ENCODE measurements at places on chromosomes 6 and 20.

- DNase-seq = no peak
Measured at GRCh38 chr6:6919173-6919572, 188.6 kb upstream of the RREB1 start.

DNA sequence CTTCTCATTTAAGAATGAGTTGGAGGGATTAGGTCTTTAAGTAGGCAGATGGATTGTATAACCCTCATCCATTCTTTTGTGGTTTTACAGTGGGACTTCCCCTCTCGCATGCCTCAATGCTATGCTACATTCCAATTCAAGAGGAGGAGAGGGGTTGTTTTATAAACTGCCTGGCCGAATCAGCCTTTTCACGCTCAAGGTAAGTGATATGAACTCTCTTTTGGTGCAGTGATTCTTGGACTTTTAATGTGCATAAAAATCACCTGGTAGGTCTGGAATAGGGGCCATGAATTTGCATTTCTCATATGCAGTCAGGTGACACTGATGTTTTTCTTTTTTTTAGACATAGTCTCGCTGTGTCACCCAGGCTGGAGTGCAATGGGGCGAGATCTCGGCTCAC, 10.8 kb downstream of the ASXL1 start:
- DNase-seq = no peak

DNA sequence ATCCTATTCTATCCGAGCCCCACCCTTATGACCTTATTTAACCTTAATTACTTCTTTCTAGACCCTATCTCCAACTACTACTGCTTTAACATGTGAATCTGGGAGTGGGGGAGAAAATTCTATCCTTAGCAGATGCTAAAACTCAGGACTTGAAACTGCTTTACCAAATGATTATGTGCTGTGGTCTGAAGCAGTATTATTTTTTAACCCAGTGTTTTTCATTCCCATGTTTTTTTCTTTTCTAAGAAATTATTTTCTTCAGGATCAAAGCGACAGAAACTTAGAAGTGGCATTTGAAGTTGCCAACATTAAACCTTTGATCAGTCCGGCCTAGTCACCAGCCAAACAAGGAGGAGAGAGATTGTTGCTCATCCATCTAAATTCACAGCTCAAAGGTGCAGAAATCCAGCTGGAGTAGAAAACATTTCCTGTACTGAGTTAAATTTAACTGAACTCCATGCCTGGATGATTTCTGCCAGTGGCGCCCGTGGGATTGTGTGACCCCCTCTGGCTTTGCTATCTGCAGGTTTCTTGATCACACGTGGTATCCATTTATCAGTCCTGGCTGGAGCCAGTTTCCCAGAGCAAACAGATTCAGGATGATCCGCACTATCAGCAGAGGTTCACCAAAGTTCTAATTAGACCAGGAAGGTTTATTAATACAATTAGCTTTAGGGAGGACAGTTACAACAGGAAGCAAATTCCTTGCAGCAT, 300.5 kb downstream of the PLCB1 start:
- no peak for DNase-seq

GRCh38 chr6:150601439-150601838, 1.8 kb downstream of the PLEKHG1 start:
- no peak for DNase-seq

- DNase-seq = no peak
Measured at GRCh38 chr6:125379174-125379573, 77.4 kb upstream of the HDDC2 start.

DNA sequence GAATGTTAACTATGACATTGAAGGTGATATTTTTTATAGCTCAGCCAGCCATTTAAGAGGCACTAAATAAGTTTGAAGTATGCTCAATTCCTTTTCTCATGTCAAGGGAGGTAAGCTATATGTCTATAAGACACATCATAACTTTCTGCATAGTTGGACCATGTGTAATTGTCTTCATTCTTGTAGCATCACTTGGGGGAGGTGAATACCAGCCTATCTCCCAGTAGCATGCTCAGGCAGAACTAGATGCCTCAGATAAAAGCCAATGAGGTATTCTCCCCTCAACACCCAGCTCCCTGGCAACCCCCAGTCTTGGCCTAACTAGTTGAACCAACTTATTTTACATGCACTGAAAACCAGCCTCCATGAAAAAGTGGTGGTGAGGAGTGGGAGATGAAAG, 158.3 kb upstream of the JAG1 start:
- no peak for DNase-seq

- DNase-seq = peak; percentile 4
Measured at GRCh38 chr6:75830959-75831885, 82.2 kb downstream of the MYO6 start.

GRCh38 chr6:163291622-163292021, 122.9 kb upstream of the QKI start:
- DNase-seq = no peak

GRCh38 chr6:147132889-147133288, 71.3 kb upstream of the STXBP5 start:
- no peak for DNase-seq

DNA sequence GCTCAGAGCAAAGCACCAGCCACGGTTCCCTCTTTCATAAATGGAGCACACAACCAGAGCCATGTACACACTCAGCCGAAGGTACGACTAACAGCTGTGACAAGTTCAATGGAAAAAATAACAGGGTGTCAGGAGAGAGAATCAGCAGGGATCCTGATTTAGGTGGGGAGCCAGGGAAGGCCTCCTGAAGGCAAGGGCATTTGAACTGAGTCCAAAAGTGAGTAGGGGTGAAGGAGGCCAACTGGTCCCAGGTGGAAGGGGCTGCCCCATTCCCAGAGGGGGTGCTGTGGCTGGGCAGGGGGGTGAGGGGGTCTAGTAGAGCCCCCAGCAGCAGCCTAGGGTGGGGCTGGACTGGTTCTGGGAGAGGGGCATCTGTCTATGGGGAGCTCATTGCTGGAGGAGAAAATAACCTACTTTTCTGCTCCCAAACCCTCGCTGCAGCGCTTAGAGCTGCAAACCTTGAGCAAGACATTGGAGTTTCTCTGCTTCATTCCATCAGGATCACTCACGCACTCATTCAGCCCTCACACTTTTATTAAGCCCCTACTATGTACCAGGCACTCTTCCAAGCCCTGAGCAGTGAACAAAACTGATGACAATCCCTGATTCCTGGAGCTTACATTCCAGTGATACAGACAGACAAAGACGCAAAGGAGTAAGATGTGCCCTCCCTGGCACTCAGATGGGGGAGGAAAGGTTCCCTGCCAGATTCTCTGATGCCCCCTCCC, 113.5 kb downstream of the TOX2 start:
- no peak for DNase-seq

- no peak for DNase-seq
Measured at GRCh38 chr6:170037541-170038250, 253.2 kb downstream of the DLL1 start.

DNA sequence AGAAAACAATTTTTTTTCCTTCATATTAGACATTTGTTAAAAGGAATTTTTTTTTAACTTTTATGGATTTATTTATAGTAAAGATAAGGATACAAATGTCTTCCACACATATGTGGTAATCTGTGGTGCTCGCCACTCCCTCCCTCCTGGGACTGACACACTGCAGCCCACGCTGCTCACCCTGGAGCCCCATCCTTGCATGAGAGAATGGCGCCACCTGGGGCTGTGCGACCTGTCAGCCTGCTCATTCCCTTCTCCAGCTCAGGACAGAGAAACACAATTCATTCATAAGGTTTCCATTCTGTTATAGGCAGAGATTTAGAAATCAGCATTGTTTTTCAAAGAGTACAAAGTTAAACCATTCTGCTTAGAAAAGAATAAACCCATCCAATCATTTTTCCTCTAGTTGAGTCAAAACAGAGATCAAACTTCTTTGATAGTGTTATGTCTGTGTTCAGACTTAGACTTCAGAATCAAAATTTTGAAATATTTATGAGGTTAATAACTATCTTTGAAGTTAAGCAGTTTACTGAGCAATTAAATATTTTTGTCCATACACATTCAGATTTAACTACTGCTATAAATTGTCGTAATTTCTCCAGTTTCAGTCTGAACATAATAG, 42.8 kb upstream of the DYNLRB1 start:
- DNase-seq = peak; percentile 55

DNA sequence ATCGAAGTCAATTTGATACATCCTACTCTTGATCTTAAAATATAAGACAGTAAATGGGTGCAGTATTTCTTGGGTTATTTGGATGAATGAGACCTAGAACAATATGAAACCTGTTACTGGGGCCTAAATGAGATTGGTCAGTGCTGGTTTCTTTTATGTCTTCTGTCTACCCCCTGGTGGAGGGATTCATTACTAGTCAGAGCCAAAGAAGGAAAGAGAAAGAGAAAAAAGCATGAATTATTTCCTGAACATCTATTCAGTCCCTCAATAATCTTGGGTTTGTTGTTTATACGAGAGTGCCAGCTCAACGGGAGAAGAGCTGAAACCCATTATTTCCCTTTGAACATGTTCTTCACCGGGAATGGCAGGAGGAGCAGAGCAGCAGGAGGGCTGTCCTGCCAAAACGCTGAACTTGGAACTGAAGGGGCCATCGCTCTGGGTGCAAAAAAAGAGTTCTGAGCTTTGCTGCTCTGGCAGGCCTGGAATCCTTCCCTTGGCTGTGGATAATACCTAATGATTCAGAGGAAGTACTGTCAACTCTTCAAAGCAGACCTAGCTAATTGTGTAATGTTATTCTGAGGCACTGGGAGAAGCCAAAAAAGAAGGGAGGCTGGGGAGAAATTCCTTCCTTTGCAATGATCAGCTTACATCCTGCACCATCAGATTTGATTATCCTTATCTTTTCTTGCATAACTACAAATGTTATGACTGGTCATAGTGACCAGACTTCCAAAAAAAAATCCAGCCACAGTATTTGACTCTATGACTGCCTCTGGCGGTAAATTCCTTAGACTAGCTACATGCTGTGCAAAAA, 72.0 kb downstream of the BLOC1S5 start:
- no peak for DNase-seq

DNA sequence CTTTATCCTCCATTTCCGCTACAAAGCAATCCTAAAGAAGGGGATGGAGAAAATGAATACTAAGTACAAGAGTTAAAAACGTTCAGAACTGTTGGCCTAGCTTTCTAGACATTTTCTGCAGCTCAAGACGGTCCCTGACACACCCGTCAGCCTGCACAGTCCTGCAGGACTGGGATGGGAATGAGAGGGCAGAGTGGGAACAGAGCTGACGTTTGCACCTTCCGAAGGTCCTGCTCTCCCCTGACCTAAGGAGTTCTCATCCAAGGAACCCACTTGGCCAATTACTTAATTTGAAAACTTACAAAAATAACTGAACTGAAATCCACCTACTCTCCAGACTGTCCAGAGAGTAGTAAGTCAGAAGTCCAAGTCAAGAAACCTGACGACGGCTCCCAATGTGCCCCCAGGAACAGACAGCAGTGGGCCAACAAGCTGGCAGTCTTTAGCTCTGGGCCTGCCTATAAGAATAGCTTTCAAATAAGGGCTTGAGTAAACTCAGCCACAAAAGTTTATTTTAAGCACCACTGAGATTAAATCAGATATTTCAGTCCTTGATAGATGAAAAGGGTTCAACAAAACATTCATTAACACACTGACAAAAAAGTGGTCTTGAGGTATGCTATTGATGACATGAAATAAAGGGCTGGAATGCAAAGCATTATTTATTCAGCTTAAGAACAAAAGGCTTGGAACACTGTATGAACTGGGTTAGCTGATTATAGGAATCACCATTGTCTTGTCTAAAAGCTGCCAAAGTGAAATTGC, 76.8 kb downstream of the CNKSR3 start:
- DNase-seq = no peak

DNA sequence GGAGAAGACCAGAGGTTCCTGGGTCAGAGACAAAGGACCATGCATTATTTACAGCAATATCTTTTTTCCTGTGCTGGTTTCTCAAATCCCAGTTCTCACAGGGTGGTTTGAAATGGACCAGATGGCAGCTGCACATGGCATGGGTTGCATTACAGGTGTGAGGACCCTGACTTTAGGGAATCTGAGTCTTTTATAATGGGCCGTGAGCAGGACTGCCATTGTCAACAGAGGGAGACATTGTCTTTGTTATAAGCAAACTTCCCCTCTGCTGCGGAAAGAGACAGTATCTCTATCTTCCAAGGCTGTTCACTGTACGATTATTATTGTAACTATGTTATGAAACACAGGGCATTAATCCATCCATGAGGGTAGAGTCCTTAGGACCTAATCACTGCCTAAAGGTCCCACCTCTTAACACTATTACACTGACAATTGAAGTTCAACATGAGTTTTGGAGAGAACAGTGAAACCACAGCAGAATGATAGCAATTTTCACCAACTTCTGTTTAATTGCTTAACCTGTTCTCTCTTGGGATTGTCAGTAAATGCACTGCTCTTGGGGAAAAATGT, 156.1 kb upstream of the AGPAT4 start:
- DNase-seq = no peak

GRCh38 chr20:4082406-4083097, 67.2 kb upstream of the RNF24 start:
- DNase-seq = peak; percentile 52

DNA sequence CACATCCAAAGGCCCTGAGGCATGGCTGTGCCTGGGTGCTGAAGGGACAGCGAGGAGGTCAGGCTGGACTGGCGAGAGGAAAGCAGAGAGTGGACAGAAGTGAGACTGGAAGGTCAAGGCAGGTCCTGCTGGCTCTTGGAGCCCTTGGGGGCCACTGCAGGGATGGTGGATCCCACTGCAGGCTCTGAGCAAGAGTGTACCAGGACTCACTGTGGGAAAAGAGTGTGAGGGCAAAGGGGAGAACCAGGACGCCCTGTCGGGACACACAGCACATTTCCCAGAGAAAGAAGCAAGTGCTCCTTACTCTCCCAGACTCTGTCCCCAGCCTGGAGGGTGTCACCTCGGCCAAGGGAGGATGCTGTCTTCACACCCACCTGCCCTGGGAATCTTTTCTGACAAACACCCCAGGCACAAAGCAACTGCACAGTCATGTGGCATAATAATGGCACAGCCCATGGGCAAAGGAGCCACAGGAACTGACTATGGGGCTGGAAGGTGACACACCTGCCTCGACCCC, 172.3 kb upstream of the CST7 start:
- no peak for DNase-seq

GRCh38 chr6:127547215-127547614, 28.1 kb upstream of the MTCL3 start:
- no peak for DNase-seq

GRCh38 chr20:31604567-31605030, 490 bp upstream of the ID1 start:
- no peak for DNase-seq
